ENCODE measurements at places on chromosomes 6 and 20.

- DNase-seq: no peak
Observed at GRCh38 chr6:110310861-110311446, 47.2 kb downstream of the METTL24 start.

- no peak for DNase-seq
Observed at GRCh38 chr6:69106511-69106910, 471.4 kb downstream of the ADGRB3 start.

DNA sequence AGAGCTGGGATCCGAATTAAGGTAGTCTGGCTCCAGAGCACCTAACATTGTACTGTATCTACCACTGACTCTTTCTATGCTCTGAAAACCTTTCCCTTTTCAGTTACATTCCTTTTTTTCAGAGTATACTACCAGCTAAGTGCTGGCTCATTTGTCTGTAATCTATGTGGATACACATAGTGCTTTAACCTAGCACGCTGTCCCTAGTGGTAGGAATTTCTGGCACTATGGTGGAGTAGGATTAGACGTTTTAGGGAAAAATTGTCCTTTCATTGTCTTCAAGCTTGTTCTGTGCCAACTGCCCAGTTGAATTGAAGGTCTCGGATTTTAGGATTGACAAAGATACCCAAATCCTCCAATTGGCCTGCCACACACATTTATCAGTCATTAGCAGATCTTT, 259.1 kb upstream of the FERMT1 start:
- DNase-seq: no peak

GRCh38 chr6:5626727-5627426, 365.6 kb downstream of the FARS2 start:
- DNase-seq: no peak

GRCh38 chr6:157316871-157317814, 6.2 kb downstream of the TMEM242 start:
- no peak for DNase-seq

DNA sequence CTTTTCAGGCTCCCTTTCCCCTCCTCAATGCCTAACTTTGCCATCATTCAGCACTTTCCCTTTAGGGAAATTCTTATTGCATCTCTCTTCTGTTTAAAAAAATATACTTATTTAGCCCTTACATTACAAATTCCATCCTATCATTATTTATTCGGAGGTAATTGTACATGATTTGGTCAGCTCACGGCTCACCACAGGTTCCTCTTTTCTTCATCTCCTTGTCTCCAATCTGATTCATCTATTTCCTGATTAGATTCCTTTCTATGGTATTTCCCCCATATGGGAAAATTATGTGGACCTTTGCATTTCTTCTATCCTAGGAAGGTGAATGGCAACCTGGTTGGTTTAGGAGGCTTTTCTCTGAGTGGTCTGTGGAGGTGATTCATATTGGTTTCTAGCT, 12.9 kb upstream of the EMILIN3 start:
- no peak for DNase-seq

DNA sequence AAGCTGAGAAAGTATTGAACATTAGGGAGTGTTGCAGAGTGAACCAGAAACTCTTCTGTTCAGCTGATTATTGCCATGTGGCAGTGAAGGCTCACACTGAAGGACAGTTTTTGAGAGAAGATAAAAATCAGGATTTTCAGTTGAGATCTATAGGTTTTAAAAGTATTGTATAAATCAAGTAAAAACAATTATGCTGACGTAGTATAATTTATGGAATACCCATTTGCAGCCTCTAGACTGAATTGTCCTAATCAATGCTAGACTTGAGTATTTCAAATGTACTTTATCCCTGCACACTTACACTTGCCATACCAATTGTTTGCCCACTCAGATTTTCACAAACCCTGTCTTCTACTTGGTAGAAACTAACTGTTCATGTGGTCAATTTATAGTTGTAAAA, 245.8 kb downstream of the FRK start:
- no peak for DNase-seq

DNA sequence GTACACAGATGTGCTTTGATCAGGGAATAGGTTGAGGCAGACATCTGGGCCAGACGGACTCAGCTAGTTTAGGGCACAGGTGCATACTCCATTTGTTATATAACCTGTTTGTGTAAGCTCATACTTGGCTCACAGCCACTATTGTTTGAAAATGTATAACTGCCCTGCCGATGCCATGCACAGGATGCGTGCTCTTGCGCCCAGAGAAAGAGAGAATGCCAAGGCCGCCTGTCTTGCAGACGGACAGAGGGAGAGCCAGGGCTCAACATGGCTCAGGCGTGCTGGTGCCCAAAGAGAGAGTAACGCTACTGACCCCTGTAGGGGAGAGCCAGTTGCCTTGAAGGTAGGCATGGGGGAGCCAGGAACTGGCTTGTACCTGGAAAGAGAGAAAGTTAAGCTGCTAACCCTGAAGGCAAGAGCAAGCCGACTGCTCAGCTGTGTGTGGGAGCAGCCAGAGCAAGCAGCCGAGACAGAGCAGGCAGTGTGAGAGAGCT, 57.7 kb downstream of the FAM229B start:
- no peak for DNase-seq

DNA sequence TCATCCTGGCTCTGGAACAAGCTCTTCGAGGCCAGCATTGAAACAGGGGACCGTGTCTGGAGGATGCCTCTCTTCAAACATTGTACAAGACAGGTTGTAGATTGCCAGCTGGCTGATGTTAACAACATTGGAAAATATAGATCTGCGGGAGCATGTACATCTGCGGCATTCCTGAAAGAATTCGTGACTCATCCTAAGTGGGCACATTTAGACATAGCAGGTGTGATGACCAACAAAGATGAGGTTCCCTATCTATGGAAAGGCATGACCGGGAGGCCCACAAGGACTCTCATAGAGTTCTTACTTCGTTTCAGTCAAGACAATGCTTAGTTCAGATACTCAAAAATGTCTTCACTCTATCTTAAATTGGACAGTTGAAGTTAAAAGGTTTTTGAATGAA, 3.6 kb upstream of the CDKN1A start:
- no peak for DNase-seq

- no peak for DNase-seq
Observed at GRCh38 chr6:137879299-137879698, 12.2 kb downstream of the TNFAIP3 start.

DNA sequence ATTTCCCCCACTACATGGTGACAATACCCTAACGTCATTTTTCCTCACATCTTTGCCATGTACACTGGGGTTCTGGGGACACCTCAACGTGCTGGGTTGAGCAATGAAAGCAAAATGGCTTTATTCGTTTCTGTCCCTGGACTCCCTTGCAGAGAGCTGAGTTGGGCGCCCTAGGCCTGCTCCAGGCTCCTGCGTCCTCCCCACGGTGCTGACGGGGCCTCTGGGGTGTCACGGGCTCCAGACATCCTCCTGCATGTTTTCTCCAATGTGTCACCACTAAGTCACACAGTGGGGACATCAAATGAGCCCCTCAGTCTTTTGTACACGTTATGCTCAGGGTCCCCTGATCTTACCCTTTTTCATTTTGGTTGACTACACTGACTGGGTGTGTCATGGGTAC, 99.8 kb downstream of the TTLL2 start:
- DNase-seq: no peak

DNA sequence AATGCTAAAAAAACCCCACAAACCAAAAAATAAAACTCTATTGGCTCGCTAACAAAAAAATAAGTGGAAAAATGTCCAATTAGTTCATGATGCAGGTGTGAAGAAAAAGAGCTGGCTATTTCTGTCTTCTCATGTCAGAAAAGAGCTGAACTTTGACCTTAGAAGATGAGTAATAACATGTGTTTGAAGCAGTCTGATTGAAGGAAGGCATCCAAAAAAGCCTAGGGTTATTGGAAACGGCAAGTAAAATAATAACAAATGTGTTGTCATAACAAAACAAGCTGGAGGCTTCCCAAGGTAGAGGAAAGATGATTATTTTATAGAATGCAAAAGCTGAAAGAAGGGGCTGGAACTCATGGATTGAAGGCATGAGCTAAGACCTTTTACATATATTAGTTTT, 94.4 kb upstream of the FAM184A start:
- no peak for DNase-seq

- DNase-seq: no peak
Observed at GRCh38 chr6:996271-996852, 303.4 kb upstream of the EXOC2 start.

DNA sequence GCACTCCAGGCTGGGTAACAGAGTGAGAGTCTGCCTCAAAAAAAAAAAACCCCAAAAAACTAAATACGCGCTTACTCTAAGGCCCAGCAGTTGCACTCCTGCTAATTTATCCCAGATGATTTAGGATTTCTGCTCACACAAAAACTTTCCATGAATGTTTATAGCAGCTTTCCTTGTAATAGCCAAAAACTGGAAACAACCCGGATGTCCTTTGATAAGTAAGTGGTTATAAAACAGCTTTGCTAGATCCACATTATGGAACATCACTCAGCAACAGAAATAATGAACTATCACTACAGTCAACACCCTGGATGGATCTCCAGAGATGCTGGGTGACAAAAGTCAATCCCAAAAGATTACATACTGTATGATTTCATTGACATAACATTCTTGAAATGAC, 220.4 kb upstream of the JARID2 start:
- DNase-seq: no peak

GRCh38 chr20:53652859-53653517, 59.3 kb upstream of the ZNF217 start:
- DNase-seq: no peak

GRCh38 chr20:32189691-32190615, 17.6 kb downstream of the PLAGL2 start:
- peak; percentile 29 for DNase-seq

DNA sequence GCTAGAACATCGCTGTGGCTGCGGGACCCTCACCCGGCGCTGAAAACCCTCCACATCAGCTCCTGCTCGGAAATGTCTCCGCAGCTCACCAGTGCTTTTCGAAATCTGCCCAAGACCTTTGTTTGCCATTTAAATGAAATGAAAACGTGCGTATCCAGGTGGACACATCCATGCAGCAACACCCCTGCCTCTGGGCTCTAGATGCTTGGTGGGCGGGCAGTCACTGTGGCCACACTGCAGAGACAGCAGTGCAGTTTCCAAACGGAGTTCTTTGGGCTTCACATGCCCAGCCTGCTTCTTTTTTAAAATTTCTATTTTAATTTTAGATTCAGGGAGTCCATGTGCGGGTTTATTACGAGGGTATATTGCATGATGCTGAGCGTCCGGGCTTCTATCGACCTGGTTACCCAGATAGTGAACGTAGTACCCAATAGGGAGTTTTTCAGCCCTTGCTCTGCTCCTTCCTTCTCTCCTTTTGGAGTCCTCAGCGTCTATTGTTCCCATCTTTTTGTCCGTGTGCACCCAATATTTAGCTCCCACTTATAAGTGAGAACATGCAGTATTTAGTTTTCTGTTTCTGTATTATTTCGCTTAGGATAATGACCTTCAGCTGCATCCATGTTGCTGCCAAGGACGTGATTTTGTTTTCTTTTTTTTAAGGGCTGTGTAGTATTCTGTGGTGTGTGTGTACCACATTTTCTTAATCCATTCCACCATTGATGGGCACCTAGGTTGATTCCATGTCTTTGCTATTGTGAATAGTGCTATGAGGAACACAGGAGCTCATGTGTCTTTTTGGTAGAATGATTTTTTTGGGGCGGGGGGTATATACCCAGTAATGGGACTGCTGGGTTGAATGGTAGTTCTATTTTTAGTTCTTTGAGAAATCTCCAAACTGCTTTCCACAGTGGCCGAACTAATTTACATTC, 4.8 kb upstream of the TUBB2B start:
- DNase-seq: no peak

- peak; percentile 46 for DNase-seq
Observed at GRCh38 chr20:57388953-57389694, 2.1 kb upstream of the RBM38 start.

- no peak for DNase-seq
Observed at GRCh38 chr20:2408111-2408510, 27.4 kb downstream of the TGM6 start.

GRCh38 chr6:126620719-126621118, 280.8 kb downstream of the CENPW start:
- no peak for DNase-seq

DNA sequence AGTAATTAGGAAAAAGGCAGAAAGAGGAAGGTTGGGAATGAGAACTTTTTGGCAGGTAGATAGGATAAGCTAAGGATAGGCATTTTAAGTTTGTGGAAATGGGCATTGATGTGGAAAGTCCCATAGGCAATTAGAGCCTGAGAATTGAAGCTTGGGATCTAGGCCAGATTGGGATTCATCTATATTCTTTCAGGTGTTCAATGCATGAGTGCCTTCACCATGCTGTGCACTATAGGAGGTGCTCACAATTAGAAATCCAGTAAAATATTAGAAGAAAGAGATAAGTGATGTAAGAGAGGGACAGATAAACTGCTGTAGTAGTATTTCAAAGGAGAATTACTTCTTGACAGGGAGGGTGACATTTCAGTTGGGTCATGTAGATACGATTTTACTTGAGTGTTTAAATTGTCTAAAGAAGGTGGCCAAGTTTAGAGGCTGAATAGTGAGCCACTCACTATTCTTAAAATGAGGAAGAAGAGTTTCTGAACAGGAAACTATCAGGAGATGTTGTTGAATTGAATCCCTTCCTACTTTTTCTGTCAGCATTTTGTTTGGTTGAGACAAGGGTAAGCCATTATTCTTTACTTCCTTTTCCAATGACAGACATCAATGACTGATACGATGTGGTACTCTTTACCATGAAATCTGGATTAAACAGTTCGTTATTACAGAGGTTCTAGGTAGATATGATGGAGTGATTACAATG, 31.0 kb upstream of the CTAGE9 start:
- DNase-seq: no peak

DNA sequence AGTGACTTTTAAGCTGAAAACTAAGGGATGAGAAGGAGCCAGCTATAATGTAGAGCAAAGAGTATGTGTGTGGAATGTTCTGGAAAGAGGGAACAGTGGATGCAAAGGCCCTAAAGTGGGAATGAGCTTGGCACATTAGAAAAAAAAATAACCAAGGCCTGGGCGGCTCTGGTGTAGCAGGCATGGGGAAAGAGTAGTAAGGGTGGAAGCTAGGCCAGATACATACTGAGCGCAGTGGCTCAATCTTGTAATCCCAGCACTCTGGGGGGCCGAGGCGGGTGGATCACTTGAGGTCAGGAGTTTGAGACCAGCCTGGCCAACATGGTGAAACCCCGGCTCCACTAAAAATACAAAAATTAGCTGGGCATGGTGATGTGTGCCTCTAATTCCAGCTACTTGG, 8.4 kb downstream of the GGT7 start:
- no peak for DNase-seq

DNA sequence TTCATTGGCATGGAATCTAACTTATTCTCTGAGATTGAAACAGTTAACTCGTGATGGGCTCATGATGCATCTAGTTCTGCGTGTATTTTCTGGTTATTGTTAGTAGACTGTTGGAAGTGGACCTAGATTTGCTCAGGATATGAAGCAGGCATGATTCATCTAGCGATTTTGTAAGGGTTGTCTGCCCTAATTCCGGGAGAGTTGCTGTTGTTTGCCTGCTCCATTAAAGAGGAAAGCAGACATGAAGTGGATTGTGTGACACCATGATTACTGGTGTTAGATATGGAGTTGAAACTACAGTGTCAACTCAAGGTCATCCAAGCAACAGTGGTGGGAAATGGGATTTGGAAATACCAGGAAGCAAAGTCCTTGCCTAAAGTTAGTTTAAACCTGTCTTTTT, 41.0 kb downstream of the SOX4 start:
- no peak for DNase-seq
